ENCODE measurements at places on chromosomes 1 and 21.

- no peak for DNase-seq
Measured at GRCh38 chr1:165434281-165434680, 10.6 kb downstream of the RXRG start.

GRCh38 chr1:63073309-63074306 is 248.8 kb upstream of the FOXD3 start:
- DNase-seq, result no peak

GRCh38 chr1:55679971-55680370 is 464.8 kb upstream of the USP24 start:
- DNase-seq, result no peak

- no peak for DNase-seq
Measured at GRCh38 chr1:165486663-165487062, 41.7 kb upstream of the RXRG start.

DNA sequence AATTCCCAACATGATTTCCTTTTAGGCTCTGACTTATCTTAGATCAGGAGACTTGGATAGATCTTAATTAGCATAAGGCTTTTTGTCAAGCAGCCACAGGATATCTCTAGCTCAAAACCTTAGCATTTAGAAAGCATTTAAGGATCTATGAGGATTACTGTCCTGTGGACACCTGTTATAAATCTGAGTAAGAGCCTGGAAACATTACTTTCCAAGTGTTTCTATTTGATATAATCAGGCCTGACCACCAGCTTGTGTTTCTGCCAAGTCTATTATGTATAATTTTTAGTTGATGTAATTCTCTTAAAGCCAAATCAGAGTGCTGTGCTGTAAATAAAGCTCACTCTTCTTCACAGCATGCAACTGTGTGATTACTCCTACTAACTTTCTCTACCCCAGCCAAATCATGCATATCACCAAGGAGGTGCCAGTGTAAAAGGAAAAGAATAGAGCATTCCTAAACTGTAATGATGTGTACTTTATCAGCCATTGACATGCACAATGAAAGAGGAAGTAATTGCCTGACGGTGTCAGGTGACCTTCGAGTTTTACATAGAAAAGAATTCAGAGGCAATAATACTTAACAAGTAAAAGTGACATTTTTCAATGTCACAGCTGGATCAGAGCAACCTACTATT is 309.9 kb upstream of the PRMT6 start:
- DNase-seq, result no peak

DNA sequence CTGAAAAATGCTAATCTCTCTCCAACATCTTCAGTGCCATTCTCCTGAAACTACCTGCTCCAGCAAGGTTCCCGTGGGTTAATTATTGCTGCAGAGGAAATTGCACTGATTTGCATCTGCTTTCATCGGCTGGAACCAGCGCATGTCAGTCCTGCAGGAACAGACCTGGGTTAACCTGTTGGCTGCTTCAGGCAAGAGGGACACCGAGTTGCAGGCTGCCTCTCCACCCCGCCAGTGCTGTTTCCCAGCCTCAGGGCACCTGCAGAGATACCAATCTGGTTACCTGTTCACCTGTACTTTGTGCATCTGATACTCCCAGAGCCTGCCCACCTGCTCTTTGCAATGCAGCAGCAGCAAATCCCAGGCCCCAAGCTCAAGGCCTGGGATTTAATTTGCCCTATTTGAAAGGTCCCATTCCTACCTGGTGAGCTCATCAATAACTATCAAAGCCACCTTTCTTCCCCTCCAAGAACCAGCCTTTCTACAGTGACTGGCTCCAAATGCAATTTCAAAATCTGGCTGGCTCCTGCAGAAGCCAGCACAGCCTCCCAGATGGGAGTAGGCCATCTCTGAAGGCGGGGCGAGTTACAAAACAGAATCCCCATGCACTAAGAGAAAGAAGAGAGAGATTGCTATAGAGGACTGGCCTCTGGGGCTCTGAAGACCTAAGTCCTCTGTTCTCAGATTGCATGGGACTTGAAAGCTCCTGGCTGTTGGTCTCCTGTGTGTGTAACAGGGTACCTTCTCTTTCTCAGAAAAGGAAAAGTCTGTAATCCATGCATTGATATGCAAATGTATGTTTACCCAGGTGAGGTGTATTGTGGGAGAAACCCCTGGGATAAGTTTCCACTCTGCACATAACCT is 67.8 kb downstream of the TOMM20 start:
- DNase-seq, result no peak

- DNase-seq, result no peak
Measured at GRCh38 chr21:43930074-43930847, 65.2 kb downstream of the AGPAT3 start.

DNA sequence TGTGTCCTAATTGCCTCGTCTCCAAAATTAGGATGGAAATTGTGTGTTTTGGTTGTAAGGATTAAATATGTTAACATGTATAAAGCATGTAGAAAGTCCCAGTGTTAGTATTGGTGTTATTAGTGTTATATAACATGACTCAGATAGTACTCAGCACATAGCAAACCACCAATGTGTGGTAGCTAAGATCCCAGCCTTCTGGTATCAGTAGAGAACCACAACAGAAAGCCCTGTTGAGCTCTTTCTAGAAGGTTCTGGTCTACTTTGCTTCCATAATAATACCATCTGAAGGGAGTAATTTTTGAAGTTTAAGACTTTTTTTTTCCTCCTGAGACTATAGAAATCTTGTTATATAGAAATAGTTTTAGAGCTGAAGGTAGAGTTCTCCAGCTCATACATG is 259.3 kb upstream of the SGIP1 start:
- DNase-seq, result no peak

- no peak for DNase-seq
Measured at GRCh38 chr1:29601021-29601420, 364.7 kb downstream of the PTPRU start.

DNA sequence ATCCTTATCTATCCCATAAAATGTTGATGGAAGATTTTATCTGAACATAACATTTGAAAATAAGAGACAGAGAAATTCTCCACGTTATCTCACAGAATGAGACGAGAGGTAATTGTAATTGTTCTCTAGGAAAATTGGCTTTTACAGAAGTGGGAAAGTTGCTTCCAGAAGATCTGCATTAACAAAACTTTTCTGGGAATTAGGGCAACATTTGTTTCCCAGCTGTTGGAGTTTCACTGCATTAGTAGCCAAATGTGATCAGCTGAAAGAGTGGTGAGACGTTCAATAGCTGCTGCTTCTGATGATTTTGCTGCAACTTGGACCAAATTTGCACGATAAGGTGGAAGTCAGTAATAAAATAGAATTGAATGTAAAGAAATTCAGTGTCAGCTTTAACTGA is 7.6 kb downstream of the CHODL start:
- no peak for DNase-seq

- DNase-seq, result no peak
Measured at GRCh38 chr1:67415041-67415440, 15.2 kb downstream of the SERBP1 start.

- no peak for DNase-seq
Measured at GRCh38 chr1:193013005-193013404, 46.2 kb downstream of the UCHL5 start.

GRCh38 chr21:31554511-31555022 is 104.9 kb upstream of the SOD1 start:
- DNase-seq, result no peak

DNA sequence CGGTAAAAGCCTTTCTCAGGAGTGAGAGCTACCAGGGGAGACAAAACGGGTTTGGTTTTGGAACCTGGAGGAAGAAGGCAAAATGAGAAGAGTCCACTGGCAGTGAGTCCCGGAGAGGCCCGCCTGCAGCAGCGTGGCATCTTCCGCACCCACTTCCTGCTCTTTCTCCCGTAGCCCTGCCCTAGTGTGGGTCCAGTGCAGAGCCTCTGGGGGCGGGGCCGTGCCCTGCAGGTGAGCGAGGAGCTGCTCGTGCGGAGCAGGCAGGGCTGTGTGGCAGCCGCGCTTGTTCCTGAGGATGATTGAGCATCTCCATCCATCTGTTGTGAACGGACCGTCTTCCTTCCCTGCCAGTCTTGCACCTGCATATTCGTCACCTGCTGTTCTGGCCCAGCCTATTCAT is 66.5 kb downstream of the PEX14 start:
- DNase-seq, result no peak

DNA sequence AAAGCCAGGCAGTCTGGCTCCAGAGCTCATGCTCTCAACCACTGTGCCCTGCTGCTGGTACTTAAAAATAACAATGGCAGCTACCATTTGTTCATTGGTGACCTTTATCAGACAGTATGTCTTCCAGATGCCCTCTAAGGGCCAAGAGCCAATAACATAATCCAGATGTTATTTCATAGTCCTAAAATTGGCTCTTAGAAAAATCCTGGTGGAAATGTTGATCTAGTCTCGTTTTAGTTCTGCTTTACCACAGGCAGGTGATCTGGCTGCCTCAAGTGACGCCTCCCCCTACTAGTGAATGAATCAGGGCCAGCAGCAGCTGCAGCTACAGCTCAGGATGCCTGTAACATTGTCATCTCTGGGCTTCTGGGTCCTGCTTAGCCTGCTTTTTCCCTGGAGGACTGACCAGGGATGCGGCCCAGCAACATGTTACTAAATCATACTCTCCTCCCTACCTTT is 12.6 kb upstream of the HMGN2 start:
- DNase-seq, result no peak

DNA sequence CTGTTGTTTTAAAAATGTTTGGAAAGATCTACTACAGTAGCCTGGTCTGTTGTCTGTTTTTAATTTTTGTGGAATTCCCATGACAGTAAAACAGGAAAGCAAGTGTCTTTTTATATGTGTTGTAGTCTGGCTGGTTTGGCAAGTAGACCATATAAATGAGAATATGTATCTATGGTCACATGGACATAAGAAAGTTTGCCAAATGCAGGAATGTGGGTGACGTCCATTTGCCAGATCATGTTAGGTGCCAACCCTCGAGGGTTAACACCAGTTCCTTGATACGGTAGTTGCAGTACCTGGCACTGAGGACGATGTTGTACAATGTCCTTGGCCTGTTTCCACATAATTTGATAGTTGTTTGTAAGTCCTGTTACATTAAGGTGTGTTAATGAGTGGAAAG is 6.2 kb downstream of the DAP3 start:
- DNase-seq, result no peak

DNA sequence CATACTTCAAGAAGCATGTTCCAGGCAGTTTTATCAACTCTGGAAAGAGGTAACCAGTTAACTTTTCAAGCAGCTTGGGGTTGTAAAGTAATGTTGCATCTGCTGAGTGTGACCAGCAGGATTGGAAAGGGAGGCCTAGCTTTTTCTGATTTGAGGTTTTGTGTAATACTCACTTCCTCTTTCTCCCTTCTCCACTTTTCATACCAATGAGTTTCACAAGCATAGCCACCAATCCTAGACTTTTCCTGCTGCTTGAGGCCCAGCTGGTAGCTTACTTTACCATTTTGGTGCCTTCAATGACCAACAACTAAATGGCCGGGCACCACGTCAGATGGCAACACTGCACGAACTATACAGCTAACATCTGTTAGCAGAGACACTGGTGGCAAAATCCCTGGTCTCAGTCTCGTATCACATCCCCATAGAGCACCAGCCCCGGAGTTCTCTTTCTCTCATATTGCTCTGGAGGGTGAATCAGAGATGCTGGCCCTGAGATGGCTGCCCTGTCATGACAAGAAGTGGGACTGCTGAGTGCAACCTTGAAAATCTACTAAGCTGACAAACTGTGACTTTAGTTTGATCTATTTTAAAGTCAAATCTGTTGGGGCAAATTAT is 14.8 kb upstream of the GPR88 start:
- no peak for DNase-seq

DNA sequence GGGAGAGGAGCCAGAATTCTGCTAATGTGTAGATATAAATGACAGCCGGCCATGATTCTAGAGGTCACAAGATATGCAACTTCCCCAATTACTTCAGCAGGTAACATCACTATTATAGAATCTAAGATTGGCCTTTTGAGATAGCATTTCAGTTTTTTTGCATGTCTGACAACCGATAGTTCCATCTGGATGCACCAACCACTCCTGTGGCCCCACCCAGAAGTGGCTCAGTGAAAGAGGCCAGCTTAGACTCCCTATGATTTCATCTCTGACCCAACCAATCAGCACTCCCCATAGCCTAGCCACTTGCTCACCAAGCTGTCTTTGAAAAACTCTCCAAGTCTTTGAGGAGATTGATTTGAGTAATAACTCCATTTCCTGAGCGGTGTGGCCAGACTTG is 30.3 kb upstream of the NUF2 start:
- DNase-seq, result no peak

DNA sequence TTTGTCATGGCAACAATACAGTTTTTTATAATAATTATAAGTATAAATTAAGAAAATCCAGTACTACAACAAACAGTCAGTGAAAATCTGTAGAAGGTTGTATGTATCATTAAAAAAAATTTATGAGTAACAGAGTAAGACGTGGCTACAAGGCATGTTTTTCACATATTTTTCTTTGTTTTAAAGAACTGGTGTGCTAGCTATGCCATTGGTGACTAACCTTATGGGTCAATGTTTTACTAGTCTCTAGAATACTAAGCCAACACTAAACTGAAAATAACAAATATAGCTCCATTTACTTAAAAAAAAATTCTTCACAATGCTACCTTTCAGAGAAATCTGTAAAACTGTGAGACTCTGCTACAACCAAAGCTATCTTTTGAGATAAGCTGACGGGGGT is 261.5 kb downstream of the ADGRL2 start:
- no peak for DNase-seq
